ENCODE measurements at places on chromosomes 7 and 10.

DNA sequence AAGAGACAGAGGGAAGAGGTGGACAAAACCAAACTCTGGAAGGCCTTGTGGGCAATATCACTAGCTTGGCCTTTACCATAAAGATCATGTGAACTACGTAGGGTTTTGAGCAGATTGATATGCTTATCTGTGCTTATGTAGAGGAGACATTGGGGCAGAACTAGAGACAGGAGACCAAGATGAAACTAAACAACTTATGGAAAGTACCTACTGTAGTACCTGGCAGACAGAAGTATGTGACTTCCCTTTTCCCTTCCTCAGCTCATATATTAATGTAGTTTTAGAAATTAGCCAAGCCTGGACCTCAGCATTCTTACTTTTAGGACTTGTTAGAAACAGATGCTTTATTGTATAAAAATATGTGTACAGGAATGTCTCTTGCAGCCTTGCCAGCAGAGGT is 14.0 kb upstream of the IL6 start:
- no peak for DNase-seq

DNA sequence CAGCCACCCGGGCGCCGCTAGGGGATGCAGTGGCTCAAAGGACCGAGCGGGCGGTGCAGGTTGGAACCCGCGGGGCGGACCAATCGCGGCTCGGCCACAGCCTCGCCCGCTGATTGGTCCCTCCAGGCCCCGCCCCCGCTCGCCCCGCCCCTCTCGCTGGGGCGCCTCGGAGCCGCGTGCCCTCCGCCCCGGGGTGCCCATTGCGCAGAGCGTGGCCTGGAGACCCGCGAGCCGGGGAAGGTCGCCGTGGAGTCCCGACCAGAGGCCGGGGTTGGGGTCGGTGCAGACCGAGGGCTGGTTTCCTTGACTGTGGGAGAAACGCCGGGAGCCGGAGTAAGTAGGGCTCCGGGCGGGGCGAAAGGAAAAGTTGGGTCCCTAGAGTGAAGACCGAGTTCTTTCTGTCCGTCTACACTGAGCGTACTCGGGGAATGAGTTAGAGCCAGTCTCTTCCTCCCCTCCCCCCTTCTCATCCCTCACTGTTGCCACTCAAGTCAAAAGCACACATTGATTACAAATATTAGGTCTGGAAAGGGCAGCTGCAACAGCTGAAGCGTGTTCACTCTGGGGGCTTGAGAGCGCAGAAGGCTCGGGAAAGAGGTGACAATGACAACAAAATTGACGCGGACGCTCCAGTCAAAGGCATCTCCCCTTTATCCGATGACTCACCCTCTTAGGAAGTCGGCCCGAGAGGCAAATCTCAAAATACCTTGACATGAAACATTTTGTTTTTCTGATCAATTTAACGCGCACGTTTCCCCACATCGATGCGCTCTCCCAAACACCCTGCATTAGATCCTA is 843 bp upstream of the GATA3 start:
- peak; percentile 96 for DNase-seq

DNA sequence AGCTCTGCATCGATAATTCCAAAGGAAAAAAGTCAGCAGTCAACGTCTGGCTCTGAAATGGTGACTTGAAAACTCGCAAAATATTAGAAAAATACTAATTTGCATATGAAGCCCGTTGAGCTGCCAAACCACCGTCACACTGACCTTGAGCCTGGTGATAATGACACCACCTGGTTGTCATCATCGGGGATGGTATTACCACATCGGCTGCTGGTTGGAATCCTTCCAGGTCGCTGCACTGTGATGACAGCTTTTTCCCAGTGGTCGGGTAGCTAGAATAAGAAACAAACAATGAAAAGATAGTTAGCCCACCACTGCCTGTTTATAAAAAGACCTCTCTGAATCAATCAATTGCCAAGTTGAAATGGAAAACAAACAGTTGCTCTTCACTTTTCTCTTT is 41.6 kb downstream of the LAMB1 start:
- no peak for DNase-seq

GRCh38 chr7:1931256-1931950 is 261.3 kb downstream of the ELFN1 start:
- DNase-seq: no peak

GRCh38 chr10:4373612-4374011 is 452.4 kb upstream of the AKR1E2 start:
- no peak for DNase-seq

GRCh38 chr7:151176401-151176800 is 8.9 kb upstream of the GBX1 start:
- DNase-seq: no peak

- DNase-seq: no peak
Measured at GRCh38 chr7:135938563-135938962, 38.6 kb downstream of the MTPN start.

- DNase-seq: peak; percentile 61
Measured at GRCh38 chr10:117175901-117176534, 21.3 kb upstream of the KCNK18 start.

- no peak for DNase-seq
Measured at GRCh38 chr7:37986908-37987330, 66.5 kb downstream of the EPDR1 start.

DNA sequence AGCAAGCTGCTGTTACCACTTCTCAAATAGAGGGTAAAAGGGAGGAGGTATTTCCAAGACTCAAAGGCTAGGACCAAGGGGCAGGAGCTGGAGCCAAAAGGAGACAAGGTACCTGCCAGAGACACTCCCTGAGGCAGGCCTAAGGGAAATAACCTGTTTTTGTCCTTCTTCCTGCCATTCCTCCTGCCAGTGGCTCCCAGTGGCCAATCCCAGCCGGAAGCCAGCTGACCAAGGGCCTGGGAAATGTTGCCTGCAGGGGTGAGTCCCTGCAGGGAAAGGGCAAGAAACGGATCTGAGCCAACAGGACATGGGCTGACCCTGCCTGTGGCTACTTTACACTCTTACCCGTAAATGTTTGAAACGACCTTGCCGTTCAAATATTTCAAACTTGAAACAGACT is 3.5 kb downstream of the CYTH3 start:
- DNase-seq: no peak

DNA sequence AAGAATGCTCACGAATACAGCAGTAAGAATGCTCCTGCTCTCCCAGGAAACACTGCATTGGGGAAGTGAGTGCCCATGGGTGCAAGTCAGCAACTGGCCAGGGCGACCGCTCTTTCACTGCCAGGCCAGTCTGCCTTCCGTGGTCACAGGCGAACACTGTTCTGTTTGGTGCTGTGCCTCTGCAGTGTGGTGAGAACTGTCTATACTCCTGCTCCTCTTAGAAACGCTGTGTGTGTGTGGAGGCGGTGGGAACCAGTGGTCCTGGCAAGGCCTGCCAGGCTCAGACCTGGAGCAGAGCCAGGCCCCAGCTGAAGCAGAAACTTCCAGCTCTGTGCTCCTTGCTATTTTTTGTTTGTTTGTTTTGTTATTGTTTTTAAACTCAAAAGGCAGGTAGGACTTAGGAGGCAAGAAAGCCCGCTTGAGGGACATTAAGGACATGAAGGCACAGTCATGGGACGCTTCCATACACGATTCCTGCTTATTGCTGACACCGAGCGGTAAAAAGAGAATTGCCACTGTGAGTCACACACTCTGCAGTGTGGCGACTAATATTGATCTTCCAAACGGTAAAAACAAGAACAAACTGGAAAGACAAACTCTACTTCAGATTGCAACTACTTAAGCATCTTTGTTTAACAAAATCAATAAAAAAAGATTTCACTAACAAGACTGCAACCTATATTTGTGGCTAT is 430.8 kb downstream of the DNAJB6 start:
- no peak for DNase-seq

DNA sequence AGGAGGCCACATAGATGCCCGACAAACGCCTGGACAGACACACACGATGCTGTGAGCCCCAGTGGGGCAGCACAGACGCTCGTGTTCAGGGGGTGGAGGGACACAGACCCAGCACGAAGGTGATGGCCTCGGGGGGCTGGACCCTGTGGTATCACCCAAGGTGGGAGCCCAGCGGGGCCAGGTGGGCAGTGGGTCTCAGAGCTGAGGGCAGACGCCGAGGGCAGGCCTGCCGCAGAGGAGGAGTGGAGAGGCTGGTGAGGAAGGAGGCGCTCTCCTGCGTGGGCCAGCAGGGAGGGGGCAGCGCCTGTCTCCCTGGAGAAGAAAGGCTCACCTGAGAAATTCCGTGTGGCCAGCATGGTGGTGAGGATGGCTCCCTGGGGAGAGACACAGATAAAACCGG is 39.6 kb downstream of the YKT6 start:
- no peak for DNase-seq

GRCh38 chr7:123724817-123725253 is 24.0 kb downstream of the WASL start:
- no peak for DNase-seq

GRCh38 chr10:123393170-123393569 is 239.0 kb downstream of the BUB3 start:
- DNase-seq: no peak

DNA sequence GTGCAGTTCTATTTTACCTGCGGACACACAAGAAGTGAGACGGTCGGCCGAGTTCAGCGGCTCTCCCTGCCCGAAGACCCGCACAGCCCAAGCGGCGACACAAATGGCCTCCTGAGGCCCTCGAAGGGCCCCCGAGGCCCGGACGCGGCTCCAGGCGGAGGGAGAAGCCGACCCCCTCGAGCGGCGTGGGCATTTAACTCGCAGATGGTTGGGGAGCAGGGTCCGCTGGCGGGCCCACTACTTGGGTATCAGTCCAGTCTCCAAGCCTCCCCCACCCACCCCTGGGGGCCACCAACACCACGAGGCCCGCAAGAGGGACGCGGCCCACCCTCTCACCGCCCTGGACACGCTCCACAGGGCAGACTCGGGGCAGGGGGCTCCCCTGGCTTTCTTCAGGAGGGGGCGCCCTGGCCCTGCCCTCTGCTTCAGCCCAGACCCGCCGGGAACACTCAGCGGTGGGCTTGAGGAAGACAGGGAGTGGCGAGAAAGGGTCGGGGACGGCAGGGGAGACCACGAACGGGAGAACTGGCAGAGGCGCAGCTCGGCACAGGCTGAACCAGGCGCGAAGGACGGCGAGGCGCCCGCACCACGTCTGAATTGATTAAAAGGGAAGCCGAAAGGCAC is 1.7 kb downstream of the IGF2BP3 start:
- no peak for DNase-seq

DNA sequence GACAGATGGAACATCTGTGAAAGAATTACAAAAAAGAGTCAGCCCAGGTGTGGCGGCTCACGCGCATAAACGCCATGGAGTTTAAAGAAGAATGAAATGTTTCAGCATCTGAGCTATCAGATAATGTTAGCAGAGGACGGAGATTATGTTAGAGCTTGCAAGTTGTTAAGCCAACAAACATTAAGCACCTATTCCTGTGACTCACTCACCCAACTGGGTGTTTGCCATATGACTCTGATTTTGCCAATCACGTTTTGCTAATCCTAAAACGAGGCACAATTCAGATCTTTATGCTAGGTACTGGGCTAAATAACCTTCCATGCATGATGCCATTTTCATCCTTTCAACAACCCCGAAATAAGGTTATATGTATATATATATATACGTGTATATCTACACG is 29.0 kb upstream of the CCNY start:
- DNase-seq: no peak

All from stimulated activated CD4-positive, alpha-beta T cell treated with anti-CD3 and anti-CD28 coated beads, Interleukin-1b, Interleukin-23, amount 100 ng/mL, for 24 hours (primary cell).